ENCODE measurements at places on chromosomes 4 and X.

DNA sequence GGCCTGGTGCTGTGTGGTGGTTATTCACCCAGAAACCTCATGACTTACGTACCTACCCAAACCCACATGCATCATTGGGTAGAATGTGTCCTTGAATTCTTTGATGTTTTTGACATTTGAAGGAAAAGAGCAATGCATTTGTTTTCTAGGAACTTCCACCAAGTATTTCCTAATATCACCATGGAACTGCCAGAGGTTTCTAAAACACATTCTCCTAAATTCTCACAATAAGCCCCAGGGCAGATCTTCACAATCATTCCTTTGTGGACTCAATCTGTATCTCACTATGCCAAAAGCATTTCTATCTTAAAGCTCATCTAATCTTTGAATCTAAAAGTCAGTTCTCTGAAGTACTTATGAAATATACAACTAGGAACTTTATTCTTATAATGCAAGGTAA lies 8.3 kb upstream of the ODAM start:
- no peaks in the 10 kb centered on the region for H3K4me1 ChIP-seq
- H3K27me3 ChIP-seq: no peaks in the 10 kb centered on the region
- no peak overlapping the region for H3K27ac ChIP-seq
- no peak for DNase-seq

DNA sequence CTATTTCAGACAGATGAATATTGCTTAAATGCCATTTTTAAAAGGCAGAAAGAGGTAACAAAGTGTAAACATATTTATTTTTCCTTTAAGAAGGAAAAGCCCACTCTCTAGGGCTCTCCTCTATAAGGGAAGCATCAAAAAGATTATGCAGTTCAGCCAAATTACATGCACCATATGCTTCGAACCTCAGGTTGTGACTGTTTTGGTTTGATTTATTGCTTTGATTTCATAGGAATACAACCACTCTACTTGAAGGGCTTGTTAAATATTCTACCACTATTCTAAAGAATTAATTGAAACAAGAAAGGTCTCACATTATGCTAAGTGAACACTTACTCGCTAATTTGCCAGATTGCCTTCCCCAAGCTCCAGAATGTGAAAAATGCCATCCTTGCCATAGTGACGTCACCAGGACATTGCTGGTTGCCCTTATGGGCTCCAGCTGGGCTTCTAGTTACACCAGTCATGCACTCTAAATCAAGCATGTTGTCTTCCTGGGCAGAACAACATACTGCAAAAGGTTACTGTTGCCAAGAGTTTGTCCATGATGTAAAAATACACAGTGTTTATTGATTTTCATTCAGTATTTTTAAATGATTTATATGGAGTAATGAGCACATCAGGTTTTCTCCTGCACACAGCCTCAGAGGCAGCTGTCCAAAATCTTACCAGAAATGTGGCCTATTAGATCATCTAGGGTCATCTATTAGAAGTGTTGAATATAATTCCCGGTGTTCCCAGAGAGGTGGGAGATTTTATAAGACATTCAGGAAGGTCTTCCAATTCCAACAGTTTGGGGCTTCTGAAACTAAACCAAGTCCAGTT lies 164.4 kb upstream of the RAPGEF2 start:
- H3K4me3 ChIP-seq: no peak overlapping the region
- no peaks in the 10 kb centered on the region for H3K27me3 ChIP-seq
- no peaks in the 10 kb centered on the region for H3K4me1 ChIP-seq
- DNase-seq: no peak

- no peaks in the 10 kb centered on the region for H3K4me1 ChIP-seq
- H3K4me3 ChIP-seq: no peak overlapping the region
- H3K27ac ChIP-seq: no peak overlapping the region
These were observed 277.7 kb upstream of the FTHL17 start for GRCh38 chrX:31349515-31349914.

GRCh38 chr4:84503495-84504437 lies 4.7 kb upstream of the NKX6-1 start:
- H3K27me3 ChIP-seq: peaks cover 62% of the 10 kb centered on the region
- peaks cover 5% of the 10 kb centered on the region for H3K4me1 ChIP-seq
- DNase-seq: peak; percentile 70

DNA sequence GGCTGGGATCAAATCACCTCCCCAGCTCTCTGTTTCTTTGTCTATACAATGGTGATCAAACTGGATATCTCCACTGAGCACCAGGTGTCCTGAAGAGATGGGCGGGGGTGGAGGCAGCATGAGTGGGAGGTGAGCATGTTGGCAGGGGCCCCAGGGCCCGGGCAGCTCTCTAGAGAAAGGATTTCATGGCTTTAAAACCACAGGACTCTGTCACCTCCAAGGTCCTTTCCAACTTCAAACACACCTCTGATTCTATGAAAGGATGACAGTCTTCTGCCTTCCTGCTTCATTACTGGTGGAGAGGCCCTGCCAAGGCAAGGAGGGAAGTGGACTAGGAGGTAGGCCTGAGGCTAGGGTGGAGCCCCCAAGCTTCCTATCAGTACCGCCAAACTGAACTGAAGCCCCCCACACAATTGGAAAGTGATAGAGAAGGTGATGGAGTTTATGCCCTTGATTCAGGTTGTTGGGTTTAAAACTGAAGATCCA lies 38.6 kb downstream of the TRIM2 start:
- DNase-seq: no peak
- H3K27me3 ChIP-seq: no peaks in the 10 kb centered on the region
- H3K36me3 ChIP-seq: peaks cover 41% of the 10 kb centered on the region
- H3K4me1 ChIP-seq: peaks cover 28% of the 10 kb centered on the region

DNA sequence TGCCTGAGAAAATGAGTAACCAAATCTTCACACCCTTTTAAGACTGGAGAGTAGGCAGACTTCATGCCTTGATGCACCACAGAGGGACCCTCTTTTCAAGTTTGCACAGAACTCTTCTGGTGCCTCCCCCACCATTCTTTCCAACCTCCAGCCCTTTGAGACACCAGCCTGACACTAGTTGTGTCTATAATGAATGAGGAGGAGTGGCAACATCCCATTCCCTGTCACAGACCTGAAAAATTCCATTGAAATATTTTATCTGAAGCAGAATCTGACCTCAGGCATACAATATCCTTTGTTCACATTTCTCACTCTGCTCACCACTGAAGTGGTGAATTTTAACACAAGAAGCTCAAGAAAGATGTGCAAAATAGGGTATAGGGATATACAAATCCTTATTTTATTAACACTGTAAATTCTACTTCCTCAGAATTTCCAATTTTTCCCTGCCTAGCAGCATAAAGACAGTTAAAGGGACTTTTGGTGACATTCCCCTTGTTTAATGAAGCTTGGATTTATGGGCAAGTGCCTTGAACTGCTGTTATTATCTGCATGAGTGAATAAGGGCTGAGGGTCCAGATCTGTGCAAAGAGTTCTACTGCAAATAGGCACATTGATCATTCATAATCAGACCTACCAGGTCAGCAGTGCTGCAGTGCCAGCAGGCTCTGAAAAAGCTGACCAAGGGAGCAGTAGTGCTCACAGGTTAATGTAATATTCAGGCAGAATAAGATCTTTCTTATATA lies 149.9 kb upstream of the PAQR3 start:
- no peaks in the 10 kb centered on the region for H3K36me3 ChIP-seq
- H3K27me3 ChIP-seq: no peaks in the 10 kb centered on the region
- DNase-seq: no peak
- H3K4me3 ChIP-seq: no peak overlapping the region
- H3K27ac ChIP-seq: peak overlapping the region; percentile 33

- H3K27me3 ChIP-seq: no peaks in the 10 kb centered on the region
- H3K27ac ChIP-seq: no peak overlapping the region
- no peaks in the 10 kb centered on the region for H3K36me3 ChIP-seq
- H3K4me3 ChIP-seq: no peak overlapping the region
- no peaks in the 10 kb centered on the region for H3K4me1 ChIP-seq
These were observed 111.9 kb downstream of the STOX2 start for GRCh38 chr4:184016759-184017668.

GRCh38 chr4:185693548-185694215 lies 118.3 kb downstream of the SORBS2 start:
- DNase-seq: no peak
- H3K4me3 ChIP-seq: no peak overlapping the region
- no peaks in the 10 kb centered on the region for H3K27me3 ChIP-seq
- no peak overlapping the region for H3K27ac ChIP-seq
- peaks cover 9% of the 10 kb centered on the region for H3K4me1 ChIP-seq
- no peaks in the 10 kb centered on the region for H3K36me3 ChIP-seq

DNA sequence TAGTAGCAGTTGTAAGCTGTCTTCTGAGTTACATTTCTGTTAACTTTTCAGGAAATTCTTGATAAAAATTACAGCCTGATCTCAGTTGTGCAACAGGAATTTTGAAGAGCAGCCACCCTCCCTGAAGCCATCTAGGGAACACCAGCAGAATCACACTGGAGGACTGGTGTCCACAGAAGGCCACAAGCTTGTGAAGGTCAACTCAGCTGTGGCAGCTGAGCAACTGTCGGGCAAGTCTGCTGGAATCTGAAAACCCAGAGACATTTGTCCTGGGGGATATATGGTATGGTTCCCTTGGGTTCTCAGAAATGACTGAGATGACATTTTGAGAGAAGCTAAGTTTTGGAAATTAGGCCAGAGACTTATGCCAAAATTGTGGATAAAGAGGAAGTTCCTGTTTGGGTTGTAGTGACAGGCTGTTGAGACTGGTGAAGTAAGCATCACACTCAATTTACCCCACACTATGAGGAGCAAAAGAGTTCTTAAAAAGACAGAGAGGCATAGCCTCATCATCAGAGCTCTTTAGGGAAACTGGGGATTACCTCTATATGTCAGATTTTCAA lies 78.1 kb upstream of the TNIP3 start:
- H3K27me3 ChIP-seq: no peaks in the 10 kb centered on the region
- DNase-seq: no peak
- H3K27ac ChIP-seq: no peak overlapping the region
- no peaks in the 10 kb centered on the region for H3K36me3 ChIP-seq
- no peak overlapping the region for H3K4me3 ChIP-seq

- H3K4me1 ChIP-seq: peaks cover 2% of the 10 kb centered on the region
- H3K4me3 ChIP-seq: no peak overlapping the region
These were observed 31.6 kb upstream of the SPARCL1 start for GRCh38 chr4:87560802-87561201.

- DNase-seq: peak; percentile 45
- H3K4me1 ChIP-seq: no peaks in the 10 kb centered on the region
- no peak overlapping the region for H3K27ac ChIP-seq
- H3K36me3 ChIP-seq: no peaks in the 10 kb centered on the region
- peaks cover 16% of the 10 kb centered on the region for H3K27me3 ChIP-seq
These were observed 6.4 kb downstream of the HSPA4L start for GRCh38 chr4:127788517-127788916.

- H3K36me3 ChIP-seq: no peaks in the 10 kb centered on the region
- no peaks in the 10 kb centered on the region for H3K4me1 ChIP-seq
- H3K27ac ChIP-seq: no peak overlapping the region
- H3K27me3 ChIP-seq: no peaks in the 10 kb centered on the region
- H3K4me3 ChIP-seq: no peak overlapping the region
These were observed 24.3 kb upstream of the NDNF start for GRCh38 chr4:121096629-121097028.

DNA sequence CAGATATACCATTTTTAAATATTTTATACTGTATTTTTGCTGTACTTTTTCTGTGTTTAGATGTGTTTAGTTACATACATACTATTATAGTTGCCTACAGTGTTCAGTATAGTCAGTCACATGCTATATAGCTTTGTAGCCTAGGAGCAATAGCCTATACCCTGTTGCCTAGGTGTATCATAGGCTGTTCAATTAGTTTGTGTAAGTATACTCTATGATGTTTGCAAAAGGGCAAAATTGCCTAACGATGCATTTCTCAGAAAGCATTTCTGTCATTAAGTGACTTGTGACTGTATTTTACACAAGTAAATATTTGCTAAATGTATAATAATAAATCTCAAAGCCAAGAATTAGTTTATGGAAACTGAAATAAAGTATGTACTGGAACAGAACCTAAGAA lies 9.5 kb downstream of the ETFDH start:
- H3K27ac ChIP-seq: no peak overlapping the region
- H3K27me3 ChIP-seq: no peaks in the 10 kb centered on the region
- no peak for DNase-seq

- DNase-seq: no peak
- no peaks in the 10 kb centered on the region for H3K27me3 ChIP-seq
- H3K4me3 ChIP-seq: no peak overlapping the region
- H3K27ac ChIP-seq: no peak overlapping the region
These were observed 138.6 kb upstream of the SFRP2 start for GRCh38 chr4:153927451-153927850.

- peak overlapping the region; percentile 94 for H3K27ac ChIP-seq
- peak overlapping the region; percentile 82 for H3K4me3 ChIP-seq
- H3K27me3 ChIP-seq: no peaks in the 10 kb centered on the region
- H3K36me3 ChIP-seq: peaks cover 5% of the 10 kb centered on the region
- DNase-seq: no peak
- H3K4me1 ChIP-seq: no peaks in the 10 kb centered on the region
These were observed 1.0 kb upstream of the ARHGAP4 start for GRCh38 chrX:153926858-153927671.

GRCh38 chrX:46791927-46792809 lies 33.2 kb upstream of the SLC9A7 start:
- H3K27me3 ChIP-seq: no peaks in the 10 kb centered on the region
- peak; percentile 74 for DNase-seq
- H3K4me1 ChIP-seq: peaks cover 6% of the 10 kb centered on the region
- H3K27ac ChIP-seq: no peak overlapping the region
- no peaks in the 10 kb centered on the region for H3K36me3 ChIP-seq

DNA sequence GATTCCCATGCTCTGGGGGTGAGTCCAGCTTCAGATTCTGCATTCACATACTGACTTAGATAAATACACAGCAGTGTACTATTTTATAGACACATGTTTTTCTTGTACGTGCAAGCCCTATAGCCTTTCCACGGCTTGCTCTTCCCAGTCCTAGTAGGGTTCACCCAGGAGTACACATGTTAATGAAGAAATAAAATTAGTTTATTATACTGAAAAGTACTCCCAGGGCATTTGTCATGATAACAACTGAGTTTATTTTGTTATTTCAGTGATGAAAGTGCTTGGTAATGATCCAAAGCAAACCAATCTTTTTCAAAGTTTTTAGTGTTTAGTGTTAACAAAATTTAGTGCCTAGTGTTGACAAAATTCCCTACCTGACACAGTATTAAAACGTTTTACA lies 21.3 kb downstream of the MAPK10 start:
- H3K4me1 ChIP-seq: no peaks in the 10 kb centered on the region
- no peaks in the 10 kb centered on the region for H3K27me3 ChIP-seq
- no peak for DNase-seq
- no peak overlapping the region for H3K4me3 ChIP-seq

GRCh38 chr4:151627491-151627890 lies 133.3 kb downstream of the GATB start:
- no peak overlapping the region for H3K4me3 ChIP-seq
- H3K27me3 ChIP-seq: peaks cover 11% of the 10 kb centered on the region
- no peak for DNase-seq
- no peaks in the 10 kb centered on the region for H3K36me3 ChIP-seq
- no peaks in the 10 kb centered on the region for H3K4me1 ChIP-seq

GRCh38 chr4:186190581-186191199 lies 677 bp upstream of the CYP4V2 start:
- H3K4me3 ChIP-seq: peak overlapping the region; percentile 87
- DNase-seq: no peak
- H3K27ac ChIP-seq: peak overlapping the region; percentile 4
- H3K4me1 ChIP-seq: no peaks in the 10 kb centered on the region

- no peaks in the 10 kb centered on the region for H3K4me1 ChIP-seq
- no peaks in the 10 kb centered on the region for H3K27me3 ChIP-seq
- no peak overlapping the region for H3K4me3 ChIP-seq
- no peaks in the 10 kb centered on the region for H3K36me3 ChIP-seq
- DNase-seq: no peak
- no peak overlapping the region for H3K27ac ChIP-seq
These were observed 61.2 kb upstream of the DAPP1 start for GRCh38 chr4:99755223-99755944.

Data from endodermal cell (in vitro differentiated cells).